IMR-90 (cell line): ENCODE measurements at places on chromosomes 3 and 15. TPM values are rescaled to one million over a fixed set of nuclear protein-coding genes. Genes with fewer than 3 reads are reported as not detected.

- no peak for DNase-seq
Measured at GRCh38 chr3:158821847-158822246, 20.0 kb downstream of the MFSD1 start.

DNA sequence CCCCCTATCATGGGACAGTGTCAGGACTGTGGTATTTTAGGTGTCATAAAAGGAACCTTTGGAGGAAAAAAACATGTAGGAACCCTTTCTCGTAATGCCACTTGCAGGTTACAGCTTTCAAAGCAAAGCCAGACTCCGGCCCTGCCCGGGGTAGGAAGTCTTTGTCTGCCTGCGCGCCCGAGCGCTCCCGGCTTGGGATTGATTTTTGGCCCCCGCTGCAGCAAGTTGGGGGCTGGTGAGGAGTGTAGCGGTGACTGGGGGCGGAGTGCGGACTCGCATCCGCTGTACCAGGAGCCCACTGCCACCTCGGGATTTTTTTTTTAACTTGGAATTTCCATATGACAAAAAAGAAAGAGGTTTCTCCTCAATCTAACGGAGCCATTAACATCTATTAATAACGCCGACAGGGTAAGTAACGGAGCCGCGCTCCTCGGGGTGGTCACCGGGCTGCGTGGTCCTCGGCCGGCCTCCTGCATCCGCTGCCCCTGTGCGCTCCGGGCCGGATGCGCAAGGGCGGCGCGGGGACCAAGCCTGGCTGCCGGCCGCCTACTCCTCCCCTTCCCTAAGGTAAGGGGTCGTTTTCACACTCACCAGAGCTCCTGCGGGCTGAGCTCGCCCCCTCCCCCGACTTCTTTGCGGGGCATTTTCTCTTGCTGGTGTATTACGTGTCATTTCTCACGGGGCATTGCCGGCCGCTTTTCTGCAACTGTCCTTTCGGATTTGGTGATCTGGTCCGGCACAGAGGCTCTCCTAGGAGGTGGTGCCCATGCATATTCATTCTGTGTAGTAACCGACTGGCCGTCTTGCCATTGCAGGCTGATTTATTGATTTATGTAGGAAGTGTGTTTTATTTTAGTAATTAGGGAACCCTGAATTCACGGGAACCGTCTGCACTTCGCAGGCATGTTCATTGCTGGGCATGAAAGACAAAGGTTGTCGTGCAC lies 219.8 kb upstream of the TOPAZ1 start:
- no peak for DNase-seq

DNA sequence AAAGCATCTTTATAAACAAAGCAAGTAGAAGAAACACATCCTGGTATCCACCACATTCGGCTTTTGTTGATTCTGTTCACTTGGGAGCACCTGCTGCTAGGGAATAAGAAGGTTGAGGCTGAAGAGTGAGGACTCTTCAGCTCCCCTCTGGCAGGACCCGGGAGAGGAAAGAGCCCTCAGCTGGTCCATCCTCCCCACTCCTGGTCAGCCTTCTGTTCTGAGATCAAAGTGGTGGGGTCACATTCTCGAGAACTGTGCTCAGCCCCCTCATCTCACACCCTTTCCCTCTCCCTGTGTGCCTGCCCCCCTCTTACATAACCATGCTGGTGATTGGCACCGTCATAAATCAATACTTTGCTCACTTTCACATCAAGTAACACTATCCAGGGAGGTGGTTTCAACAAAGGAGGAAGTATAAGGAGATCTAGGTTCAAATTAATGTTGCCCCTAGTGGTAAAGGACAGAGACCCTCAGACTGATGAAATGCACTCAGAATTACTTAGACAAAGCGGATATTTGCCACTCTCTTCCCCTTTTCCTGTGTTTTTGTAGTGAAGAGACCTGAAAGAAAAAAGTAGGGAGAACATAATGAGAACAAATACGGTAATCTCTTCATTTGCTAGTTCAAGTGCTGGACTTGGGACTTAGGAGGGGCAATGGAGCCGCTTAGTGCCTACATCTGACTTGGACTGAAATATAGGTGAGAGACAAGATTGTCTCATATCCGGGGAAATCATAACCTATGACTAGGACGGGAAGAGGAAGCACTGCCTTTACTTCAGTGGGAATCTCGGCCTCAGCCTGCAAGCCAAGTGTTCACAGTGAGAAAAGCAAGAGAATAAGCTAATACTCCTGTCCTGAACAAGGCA lies at the start of gene NR1I2:
TSS of gene NR1I2 (plus strand) at position 772 of the 869 bp plus-strand sequence.
- DNase-seq, result no peak

GRCh38 chr3:122167630-122168029 lies 15.8 kb upstream of the CASR start:
- no peak for DNase-seq

- no peak for DNase-seq
Measured at GRCh38 chr15:54033356-54033860, 55.2 kb downstream of the UNC13C start.

- DNase-seq, result no peak
Measured at GRCh38 chr3:122913539-122914100, 113.9 kb downstream of the SEMA5B start.

DNA sequence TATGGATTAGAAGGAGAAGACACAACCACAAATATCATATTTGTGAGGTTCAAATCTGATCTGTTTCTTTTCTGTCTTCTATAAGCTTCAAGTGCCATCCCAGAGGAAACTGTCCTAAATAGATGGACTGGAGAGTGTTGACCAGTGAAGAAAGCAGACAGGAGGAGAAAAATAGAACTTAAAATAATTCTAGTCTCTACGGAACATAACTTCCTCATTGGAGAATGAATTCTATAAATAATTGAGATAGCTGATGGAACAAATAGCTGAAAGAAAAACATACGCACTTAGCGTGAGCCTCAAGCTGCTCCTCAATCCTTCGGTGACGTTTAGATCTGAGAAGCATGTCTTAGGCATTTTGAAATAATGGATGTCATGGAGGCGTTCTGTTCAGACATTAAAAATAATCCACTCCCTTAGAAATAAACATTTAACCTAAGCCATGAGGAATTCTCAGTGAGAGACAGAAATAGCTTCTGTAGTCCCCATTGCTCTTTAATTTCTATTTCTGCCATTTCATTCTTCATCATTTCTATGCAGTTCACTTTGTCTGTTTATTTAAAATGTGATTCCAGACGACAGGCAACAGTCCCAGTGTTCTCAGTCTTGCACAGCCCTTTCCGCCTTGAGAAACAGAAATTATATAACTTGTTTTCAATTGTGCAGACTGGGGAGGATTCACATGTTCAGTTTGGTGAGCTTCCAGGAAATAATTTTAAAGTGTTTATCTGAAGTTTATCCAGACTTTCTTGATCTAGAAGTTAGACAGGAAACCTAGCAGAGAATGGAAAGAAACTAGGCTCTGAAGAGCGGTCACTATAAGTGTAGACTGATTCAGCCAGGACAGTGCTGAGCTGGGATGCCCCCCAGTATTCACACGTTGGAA lies 97.3 kb downstream of the NR1D2 start:
- peak; percentile 58 for DNase-seq

GRCh38 chr15:49622561-49622960 lies 1.7 kb downstream of the DTWD1 start:
- DNase-seq, result no peak

- no peak for DNase-seq
Measured at GRCh38 chr15:70093070-70093469, 4.6 kb downstream of the TLE3 start.

DNA sequence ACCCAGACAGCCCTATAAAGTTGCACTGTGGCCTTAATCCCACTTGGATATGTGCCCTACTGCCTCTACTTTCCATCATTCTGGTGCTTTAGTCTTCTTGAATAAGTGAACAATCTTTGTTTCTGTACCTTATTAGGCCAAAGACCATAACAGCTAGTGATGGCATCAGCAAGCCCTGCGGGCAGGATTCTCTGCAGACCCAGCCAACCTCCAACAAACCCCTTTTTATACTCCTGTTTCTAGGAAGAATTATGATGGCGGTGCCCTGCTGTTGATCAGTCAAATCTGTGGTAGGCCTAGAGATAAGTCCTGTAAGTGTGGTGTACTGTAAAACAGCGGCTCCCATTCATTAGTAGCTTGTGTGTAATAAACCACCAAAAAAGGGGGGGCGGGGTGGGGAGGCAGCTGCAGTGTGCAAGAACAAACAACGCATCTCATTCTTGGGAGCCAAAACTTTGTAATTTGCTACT lies 40.5 kb downstream of the SOX2 start:
- DNase-seq, result no peak

GRCh38 chr15:92883163-92883875 lies 16.8 kb upstream of the CHD2 start:
- DNase-seq, result no peak

DNA sequence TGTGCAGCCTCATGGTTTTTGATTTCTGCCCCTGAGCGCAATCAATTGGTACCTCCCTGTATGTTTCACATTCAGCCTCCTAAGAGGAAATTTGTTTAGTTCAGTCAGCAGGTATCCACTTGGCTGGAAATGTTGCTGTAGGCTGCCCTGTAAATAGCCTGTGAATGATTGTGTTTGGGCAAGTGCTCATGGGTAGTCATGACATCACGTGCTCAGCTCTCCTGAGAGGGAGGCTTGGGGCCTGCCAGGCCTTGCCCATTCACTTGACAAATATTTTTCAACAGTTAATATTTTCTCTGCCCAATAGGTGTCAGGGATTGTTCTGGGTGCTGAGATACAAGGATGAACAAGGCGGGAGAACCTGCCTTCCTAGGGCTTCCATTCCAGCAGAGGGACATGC lies 13.3 kb downstream of the HRH1 start:
- DNase-seq, result no peak

DNA sequence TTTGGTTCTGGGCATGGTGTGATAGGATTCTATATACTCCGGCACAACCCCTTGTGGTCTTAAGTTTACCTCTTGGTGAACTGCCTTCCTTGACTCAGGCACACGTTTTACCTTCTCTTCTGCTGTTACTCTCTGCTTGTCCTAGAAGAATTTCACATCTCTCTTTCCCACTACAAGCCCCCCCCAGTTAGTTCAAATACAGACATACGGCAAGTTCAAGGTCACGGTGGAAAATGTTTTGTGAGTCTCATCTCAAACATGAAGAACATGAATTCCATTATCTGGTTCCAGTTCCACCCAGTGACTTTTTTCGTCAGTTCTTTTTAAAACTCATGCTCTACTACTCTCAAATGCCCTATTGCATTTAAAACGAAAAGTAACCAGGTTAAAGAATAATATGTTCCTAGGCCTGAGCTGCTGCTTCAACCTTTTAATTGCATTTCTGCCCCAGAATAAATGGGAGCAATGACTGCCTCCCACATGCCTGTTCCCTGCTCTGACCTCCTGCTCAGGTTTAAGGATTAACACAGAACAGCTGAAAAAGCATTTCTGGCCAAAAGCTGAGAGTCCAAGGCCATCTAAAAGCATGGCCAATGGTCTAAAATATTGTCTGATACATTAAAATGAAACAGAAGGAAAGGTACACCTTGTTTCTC lies 132.8 kb downstream of the OSBPL10 start:
- DNase-seq, result no peak

Gene WWTR1
- total RNA-seq, result 30.3 and 38.9 TPM in 2 replicates

Gene RARRES1
- 0.90 and 1.9 TPM in 2 replicates for total RNA-seq

Gene SNX22
- total RNA-seq, result under 0.01 and 0.18 TPM in 2 replicates

Gene CFAP100
- not detected in 2 replicates for total RNA-seq

Gene CORO2B
- 9.3 and 9.7 TPM in 2 replicates for total RNA-seq

Gene GOLGA6D
- not detected in 2 replicates for total RNA-seq
